ENCODE measurements at places on chromosomes 2 and 18.

- DNase-seq, result no peak
Observed at GRCh38 chr2:161104054-161104553, 56.1 kb upstream of the TANK start.

GRCh38 chr18:77634494-77634893 lies 384.8 kb downstream of the GALR1 start:
- DNase-seq, result no peak

- DNase-seq, result no peak
Observed at GRCh38 chr18:48296581-48296980, 112.6 kb downstream of the ZBTB7C start.

GRCh38 chr2:44559108-44559507 lies 197.4 kb downstream of the CAMKMT start:
- DNase-seq, result no peak

DNA sequence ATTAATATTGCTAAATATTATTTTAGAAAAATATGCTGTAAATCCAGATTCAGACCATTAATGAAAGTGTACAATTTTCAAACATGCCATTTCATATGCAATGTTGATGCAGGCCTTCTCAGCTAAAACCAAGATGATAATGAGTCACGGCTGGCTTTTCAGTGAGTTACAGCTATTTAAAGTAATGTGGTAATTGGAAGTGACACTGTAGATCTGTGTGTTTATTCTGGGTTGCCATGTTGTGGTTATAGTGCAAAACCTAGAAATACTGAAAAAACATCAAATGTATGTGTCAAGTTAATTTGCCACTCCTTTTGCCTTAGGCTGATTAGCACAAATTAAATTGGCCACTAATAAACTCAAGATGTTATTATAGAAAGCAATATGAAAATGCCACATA lies 506.6 kb downstream of the ERBB4 start:
- DNase-seq, result no peak

DNA sequence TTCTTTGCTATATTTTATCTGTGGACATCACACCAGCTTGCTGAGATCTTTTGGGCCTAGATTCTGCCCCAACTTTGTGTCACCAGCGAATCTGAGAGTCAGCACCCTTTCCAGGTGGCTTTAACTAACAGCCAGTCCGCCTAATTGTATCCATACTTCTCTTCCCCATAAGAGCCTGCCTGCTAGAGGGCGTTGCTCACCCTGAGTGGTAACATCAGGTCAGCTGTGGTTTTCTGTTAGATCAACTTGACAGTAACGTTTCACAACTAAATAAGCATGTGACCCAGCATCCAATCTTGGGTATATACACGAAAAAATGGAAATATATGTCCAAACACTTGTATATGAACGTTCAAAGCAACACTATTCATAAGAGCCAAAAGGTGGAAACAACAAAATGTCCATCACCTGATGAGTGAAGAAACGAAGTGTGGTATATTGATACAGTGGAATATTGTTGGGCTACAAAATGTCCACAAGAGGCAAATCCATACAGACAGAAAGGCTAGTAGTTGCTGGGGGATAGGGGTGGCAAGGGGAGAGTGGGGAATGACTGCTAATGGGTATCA lies 24.9 kb downstream of the EFHD1 start:
- peak; percentile 61 for DNase-seq

DNA sequence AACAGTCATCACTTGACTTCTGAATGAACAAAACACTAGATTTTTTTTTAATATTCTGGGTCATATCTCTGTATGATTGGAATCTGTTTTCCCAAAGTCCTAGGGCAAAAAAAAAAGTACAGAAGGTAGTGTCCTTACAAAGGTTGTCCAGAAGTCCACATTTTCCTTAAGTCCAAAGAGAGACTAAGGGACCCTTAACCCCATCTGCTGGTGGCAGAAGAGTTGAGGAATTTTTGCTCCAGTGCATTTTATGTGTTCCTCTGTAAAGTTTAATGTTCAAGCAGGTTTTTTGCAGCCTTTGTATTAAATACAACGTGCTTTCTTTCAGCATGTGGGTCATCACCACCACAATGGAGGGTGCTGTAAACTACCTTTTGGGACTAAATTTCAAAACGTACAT lies 215.9 kb downstream of the SP3 start:
- DNase-seq, result peak; percentile 4

- DNase-seq, result peak; percentile 57
Observed at GRCh38 chr2:191126386-191127085, 24.3 kb downstream of the STAT4 start.

GRCh38 chr2:170409164-170409535 lies 231.2 kb downstream of the MYO3B start:
- DNase-seq, result peak; percentile 92

DNA sequence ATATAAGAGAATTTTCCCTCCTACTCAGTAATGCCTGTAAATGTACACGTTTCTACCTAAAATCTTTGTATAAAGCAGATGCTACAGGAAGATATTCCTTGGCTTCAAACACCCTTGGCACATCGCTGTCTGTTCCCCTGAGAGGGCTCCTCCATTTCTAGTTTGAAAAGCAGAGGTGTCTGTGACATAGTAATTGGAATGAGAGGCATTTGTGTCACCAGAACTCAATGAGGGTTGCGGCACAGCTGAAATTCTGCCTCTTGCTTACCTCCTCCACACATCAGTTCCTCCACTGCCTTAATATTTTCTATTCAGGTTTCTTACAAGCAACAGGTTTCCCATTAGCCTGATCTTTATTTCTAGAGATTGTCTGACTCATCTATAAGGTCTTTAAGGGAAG lies 359.9 kb upstream of the DCC start:
- no peak for DNase-seq

GRCh38 chr2:33560017-33560416 lies 39.1 kb downstream of the FAM98A start:
- DNase-seq, result no peak

GRCh38 chr18:47436871-47437270 lies 185.4 kb upstream of the SKOR2 start:
- no peak for DNase-seq

GRCh38 chr2:152393377-152393776 lies 58.4 kb downstream of the FMNL2 start:
- no peak for DNase-seq

- no peak for DNase-seq
Observed at GRCh38 chr18:59050661-59051057, 89.0 kb upstream of the SEC11C start.

GRCh38 chr18:32577561-32577960 lies 106.9 kb upstream of the GAREM1 start:
- no peak for DNase-seq

- DNase-seq, result peak; percentile 67
Observed at GRCh38 chr18:49238433-49239042, 221.9 kb downstream of the DYM start.

- DNase-seq, result no peak
Observed at GRCh38 chr18:49020129-49020528, 69.4 kb upstream of the SMAD7 start.

- DNase-seq, result no peak
Observed at GRCh38 chr2:109396202-109397180, 217.3 kb downstream of the SEPTIN10 start.

- no peak for DNase-seq
Observed at GRCh38 chr2:66539452-66539851, 104.5 kb downstream of the MEIS1 start.

DNA sequence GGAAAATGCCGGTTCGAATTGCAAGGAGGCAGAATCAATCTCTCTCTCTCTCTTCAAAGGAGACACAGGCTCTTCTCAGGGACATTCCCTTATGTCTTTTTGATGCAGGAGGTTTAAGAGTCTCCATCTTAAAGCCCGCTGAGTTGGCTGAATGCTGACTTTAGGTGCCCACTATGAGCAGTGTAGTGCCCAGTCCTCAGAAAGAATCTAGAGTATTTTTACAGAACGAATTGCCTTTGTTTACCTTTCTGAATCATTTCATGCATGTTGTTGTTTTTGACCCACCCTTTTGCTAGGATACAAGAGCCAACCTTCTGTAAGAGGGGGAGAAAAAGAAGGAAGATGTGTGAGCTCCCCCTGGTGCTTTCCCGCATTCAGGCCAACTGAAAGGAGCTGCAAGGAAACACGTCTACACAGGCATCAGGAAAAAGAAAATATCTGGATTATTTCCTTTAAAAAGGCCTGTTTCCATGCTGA lies 193.5 kb upstream of the TCF4 start:
- DNase-seq, result peak; percentile 65

DNA sequence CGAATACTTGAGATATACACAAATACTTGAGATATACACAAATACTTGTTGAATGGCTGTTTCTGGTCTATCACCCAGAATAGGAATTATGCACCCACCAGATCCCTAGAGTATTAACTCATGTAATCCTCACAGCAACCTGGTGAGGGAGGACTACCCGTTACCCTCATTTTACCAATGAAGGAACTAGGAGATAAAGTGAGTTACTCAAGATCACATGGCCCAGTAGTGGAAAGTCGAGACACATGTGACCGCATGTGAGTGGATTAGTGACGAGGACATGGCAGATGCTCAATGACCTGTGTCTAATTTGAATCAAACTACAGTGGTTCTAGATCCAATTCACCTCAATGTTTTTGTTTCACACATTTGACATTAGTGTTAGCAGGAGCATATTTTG lies 2.4 kb downstream of the MOGAT1 start:
- no peak for DNase-seq

GRCh38 chr2:41937921-41938708 lies 109.7 kb upstream of the PKDCC start:
- DNase-seq, result no peak

DNA sequence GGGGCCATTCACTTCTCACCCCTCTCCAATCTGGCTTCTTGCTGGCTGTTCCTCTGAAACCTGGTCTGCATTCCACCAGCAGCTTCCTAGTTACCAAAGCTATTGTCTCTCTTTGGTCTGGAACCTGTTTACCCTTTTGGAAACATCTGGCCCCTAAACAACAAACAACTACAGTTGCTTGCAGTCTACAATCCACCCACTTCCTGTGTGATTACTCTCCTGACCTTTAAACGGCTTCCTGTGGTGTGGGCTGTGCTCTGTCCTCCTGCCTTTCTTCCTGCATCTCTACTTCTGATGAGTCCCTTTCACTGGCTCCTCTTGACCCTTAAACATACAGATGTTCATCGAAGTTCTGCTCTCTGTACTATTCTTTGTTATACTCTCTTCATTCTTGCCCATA lies 303.8 kb downstream of the TDRD15 start:
- DNase-seq, result no peak

DNA sequence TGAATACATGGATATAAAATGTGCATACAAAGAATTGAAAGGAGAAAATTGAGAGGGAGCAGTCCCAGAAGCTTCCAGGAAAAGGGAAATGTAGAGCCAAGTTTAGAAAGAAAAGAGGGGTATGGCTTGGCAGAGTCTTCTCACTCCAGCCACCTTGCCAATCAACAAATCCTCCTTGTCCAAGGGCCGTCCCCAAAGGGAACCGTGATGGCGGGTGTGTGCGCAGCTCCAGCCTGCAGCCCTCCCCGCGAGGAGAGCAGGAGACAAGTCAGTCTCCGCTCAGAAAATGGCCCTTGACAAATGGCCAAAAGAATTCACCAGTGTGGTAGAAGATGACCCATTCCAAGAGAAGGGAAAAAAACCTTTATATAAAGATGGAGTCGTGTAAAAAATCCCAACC lies 448.3 kb upstream of the POU3F3 start:
- no peak for DNase-seq

- DNase-seq, result no peak
Observed at GRCh38 chr2:12637754-12638153, 79.0 kb upstream of the TRIB2 start.

- no peak for DNase-seq
Observed at GRCh38 chr2:231288590-231288989, 90.2 kb downstream of the ARMC9 start.

- DNase-seq, result no peak
Observed at GRCh38 chr2:216149741-216150140, 40.6 kb downstream of the XRCC5 start.

- no peak for DNase-seq
Observed at GRCh38 chr2:151207100-151207499, 54.6 kb downstream of the RBM43 start.

DNA sequence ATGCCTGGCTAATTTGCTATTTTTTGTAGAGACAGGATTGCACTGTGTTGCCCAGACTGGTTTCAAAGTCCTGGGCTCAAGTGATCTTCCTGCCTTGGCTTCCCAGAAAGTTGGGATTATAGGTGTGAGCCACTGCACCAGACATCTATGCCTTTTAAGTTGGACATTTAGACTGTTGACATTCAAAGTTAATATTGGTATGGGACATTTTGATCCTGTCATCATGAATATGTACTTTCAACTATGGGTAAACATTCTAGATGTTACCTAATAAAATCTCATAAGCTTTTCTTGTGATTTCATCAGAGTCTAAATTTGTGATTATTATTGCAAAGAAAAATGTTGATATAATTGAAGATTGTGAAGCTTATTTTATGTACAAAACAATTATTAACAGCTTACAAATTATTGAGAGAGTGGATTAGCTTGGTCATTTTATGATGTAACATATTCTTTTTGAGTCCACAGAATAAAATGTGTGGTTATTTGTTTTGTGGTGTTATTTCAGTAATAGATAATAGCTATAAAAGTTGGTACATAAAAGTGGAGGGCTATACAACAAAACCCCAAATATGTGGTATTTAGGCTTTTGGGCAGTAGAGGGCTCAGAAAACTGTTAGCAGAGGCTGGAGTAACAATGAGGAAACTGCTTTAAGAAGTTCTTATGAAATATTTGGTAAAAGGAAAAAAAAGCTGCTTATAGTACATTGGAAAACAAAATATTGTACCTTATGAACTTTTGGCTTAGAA lies 41.4 kb downstream of the STARD6 start:
- peak; percentile 9 for DNase-seq

GRCh38 chr2:150207979-150208378 lies 279.5 kb downstream of the RND3 start:
- DNase-seq, result no peak

GRCh38 chr2:56047136-56047535 lies 123.6 kb upstream of the EFEMP1 start:
- DNase-seq, result no peak

DNA sequence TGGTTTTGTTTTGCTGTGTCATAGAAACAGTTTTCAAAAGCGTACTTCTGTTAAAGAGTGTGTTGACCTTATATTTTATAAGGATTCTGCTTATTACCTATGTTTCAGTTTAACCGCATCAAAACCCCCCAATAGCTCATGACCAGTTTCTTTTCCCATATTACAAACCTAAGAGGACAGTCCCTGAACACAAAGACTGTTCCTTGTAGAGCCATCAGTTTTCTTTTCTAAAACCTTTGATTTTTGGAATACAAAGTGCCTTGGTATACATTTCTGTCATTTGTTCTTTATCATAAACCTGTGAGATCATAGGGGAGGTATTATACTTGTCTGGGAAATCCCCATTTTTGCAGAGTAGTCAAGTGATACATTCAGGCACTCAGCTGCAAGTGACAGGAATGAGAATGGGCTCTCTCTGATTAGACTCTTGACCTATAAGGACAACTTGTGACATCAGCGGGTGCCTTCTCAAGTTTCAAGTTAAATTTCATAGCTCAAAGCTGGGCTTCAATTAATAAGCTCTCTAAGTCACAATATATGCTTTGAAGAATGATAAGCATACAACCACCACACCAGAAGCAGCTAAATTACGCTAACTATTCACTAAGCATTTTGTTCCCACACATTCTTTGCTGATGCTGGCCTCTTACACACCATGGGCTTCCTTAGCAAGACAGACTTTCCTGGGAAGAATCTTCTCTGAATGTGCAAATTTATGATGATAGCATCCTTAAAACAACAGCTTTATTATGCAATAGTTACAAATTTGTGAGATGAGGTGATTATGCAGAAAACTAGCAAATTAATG lies 97.5 kb upstream of the CD302 start:
- no peak for DNase-seq

- no peak for DNase-seq
Observed at GRCh38 chr2:105113616-105114291, 75.9 kb downstream of the MRPS9 start.

All from hematopoietic multipotent progenitor cell treated with erythropoietin and hydrocortisone succinate and interleukin-3 and kit ligand, for 6 days (in vitro differentiated cells).